ENCODE measurements at places on chromosomes 7 and 10.

DNA sequence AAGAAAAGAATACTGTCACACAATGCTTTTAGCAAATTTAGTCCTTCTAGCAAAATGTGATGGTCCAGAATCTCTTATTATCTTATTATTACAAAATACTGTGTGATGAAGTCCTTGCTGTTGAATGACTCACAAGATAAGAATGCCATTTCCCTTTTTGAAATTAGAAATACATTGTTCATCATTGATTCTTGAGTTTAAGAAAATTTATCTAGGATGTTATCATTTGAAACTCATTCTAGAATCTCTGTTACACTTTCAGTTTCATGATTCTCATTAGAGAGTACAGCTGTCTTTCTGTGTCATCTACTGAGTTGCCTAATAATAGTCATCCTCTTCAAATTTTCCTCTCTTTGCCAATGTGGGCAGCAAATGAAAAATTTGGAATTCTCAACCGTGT is 9.6 kb downstream of the ZKSCAN5 start:
- DNase-seq: no peak

- DNase-seq: no peak
Observed at GRCh38 chr7:91457208-91457607, 193.0 kb downstream of the FZD1 start.

DNA sequence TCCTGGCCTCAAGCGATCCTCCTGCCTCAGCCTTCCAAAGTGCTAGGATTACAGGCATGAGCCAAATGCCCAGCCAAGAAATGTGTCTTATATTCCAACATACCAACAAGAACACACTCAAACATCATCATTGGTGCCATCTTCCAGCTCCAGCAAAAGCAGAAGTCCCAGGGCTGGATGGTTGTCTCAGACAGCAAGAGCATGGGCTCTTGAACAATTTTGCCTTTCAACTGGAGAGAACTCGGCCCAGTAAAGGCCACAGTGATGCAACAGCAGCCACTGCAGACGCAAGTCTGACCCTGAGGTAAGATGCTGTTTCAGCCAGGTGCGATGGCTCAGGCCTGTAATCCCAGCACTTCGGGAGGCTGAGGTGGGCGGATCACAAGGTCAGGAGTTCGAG is 52.8 kb upstream of the NFE2L3 start:
- no peak for DNase-seq

DNA sequence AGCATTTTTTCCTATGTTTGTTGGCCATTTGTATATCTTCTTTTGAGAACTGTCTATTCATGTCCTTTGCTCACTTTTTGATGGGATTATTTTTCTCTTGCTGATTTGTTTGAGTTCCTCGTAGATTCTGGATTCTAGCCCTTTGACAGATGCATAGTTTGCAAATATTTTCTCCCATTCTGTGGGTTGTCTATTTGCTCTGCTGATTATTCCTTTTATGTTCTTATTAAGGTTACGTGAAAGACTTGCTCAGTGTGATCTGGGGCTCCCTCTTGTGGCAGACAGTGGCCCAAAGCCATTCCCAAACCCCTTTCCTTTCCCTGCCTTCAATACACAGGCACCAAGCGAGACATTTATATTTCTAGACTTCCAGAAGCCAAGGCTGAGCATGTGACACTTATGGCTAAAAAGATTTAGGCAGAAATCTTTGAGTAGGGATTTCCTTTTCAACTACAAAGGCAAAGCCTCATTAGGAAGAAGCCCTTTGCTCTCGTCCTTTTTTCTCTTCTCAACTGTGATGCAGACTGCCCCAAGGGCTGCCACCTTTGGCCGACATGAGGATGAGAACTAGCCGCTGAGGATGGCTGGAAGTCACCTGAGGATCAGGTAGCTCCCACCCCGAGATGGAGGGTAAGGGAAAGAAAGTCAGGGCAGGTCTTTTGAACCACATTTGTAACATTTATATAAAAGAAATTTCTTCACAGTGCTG is 23.6 kb downstream of the ST8SIA6 start:
- peak; percentile 54 for DNase-seq

DNA sequence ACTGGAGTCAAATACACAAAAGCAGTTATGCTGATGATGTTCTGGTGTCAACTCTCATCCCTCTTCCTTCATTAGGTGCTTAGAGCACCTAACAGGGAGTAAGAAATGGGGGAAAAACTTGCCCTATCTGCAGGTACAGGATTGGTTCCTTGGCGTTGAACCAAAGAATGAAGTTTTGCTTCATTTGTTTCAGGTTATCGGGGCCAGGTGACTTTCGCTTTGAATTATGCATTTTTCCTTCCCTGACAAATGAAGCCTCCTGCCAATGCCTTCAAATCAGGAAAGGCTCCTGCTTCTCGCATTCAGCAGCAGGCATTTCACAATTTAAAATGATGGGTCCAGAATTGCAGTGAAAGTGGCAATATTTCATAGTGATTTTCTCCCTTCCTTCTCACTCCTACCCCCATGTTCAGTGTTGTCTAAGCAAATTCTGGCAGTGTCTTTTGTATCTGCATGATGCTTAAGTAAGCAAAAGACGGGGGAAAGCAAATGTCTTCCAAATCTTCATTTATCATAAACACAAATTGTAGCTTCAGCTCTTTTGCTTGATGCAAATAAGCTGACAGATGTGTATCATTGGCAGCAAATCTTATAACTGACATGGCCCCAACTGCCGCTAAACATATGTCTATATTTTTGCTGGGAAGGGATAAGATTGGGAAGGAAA is 29.4 kb downstream of the DNAJB9 start:
- no peak for DNase-seq

DNA sequence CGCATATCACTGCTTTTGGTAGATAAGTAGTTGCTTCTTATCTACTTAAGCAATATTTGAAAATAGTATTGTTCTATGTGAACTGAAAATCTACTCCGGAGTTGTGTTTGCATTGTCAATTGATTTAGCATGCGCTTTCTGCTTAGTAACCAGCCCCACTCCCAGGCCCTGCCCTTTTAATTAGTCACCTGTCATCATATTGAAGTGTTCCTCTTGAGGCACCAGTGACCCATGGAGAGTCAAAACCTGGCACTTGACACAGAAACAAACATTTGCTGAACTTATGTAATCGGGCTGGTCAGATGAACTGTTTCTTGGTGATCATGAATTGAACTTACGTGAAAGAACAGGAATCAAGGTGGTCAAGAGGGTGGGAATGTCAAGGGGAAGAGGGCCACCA is 27.8 kb upstream of the CDHR3 start:
- no peak for DNase-seq

Measured in activated T-cell treated with anti-CD3 and anti-CD28 coated beads for 24 hours (primary cell).